Endothelial cell of umbilical vein (primary cell): ENCODE measurements at places on chromosomes 1 and 21.

- DNase-seq = no peak
Observed at GRCh38 chr1:114720492-114720891, 3.9 kb upstream of the NRAS start.

DNA sequence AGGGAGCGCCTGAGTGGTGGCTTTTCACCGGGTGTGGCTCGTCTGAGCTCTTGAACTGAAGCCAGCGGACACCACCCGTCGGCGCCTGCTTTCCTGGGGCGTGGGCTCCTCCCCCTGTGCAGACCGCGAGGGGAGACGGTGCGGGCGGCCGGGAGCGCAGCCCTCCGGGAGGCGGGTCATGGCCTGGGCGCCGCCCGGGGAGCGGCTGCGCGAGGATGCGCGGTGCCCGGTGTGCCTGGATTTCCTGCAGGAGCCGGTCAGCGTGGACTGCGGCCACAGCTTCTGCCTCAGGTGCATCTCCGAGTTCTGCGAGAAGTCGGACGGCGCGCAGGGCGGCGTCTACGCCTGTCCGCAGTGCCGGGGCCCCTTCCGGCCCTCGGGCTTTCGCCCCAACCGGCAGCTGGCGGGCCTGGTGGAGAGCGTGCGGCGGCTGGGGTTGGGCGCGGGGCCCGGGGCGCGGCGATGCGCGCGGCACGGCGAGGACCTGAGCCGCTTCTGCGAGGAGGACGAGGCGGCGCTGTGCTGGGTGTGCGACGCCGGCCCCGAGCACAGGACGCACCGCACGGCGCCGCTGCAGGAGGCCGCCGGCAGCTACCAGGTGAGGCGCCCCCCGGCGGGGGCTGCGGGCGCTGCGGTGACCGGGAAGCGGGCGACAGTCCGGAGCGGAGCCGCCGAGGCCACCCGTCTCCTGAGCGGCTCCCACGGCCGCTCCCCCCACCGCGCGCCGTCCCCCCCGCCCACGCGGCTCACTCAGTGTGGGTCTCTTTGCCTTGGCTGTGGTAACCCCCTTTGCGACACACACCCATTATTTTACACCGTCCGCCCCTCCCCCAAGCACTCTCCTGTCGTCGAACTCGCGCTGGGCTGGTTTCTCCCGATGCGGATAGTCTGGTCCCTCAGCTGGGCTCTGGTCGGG is at the start of gene TRIM58:
TSS of gene TRIM58 (plus strand) at position 119 of the 916 bp plus-strand sequence. CDS start at position 179, 60 bp downstream.
- no peak for DNase-seq

GRCh38 chr1:110566836-110567235 is 39.3 kb downstream of the KCNA2 start:
- no peak for DNase-seq

DNA sequence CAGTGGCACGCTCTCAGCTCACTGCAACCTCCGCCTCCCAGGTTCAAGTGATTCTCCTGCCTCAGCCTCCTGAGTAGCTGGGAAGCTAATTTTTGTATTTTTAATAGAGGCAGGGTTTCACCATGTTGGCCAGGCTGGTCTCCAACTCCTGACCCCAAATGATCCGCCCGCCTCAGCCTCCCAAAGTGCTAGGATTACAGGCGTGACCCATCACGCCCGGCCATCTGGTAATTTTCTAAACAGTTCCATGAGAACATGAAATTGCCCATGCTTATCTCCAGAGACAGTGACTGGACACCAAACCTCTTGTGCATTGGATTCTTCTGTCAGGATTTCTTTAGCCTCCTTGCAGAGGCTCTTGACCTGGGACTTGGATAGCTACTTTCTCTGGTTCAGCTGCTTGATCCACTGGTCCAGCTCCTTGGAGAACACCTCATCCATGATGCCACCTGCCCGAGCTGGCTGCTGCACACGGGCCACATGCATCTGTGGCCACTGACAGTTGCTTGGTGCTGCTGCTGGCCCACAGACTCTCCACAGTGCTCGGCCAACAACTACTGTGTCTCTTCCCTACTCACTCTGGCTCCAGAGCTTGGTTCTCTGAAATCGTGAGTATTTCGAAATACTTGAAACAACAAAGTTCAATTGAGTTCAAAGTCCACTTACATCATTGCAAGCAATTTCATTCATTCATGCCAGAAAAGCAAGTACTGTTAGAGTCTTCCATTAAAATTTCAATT is 40.0 kb upstream of the CTPS1 start:
- DNase-seq = no peak
